ENCODE measurements at places on chromosomes 11 and 22.
A peak's percentile ranks its signal among the peaks of the same experiment; 100 is the strongest.

- DNase-seq: no peak
Measured at GRCh38 chr11:122682464-122682863, 26.9 kb downstream of the UBASH3B start.

DNA sequence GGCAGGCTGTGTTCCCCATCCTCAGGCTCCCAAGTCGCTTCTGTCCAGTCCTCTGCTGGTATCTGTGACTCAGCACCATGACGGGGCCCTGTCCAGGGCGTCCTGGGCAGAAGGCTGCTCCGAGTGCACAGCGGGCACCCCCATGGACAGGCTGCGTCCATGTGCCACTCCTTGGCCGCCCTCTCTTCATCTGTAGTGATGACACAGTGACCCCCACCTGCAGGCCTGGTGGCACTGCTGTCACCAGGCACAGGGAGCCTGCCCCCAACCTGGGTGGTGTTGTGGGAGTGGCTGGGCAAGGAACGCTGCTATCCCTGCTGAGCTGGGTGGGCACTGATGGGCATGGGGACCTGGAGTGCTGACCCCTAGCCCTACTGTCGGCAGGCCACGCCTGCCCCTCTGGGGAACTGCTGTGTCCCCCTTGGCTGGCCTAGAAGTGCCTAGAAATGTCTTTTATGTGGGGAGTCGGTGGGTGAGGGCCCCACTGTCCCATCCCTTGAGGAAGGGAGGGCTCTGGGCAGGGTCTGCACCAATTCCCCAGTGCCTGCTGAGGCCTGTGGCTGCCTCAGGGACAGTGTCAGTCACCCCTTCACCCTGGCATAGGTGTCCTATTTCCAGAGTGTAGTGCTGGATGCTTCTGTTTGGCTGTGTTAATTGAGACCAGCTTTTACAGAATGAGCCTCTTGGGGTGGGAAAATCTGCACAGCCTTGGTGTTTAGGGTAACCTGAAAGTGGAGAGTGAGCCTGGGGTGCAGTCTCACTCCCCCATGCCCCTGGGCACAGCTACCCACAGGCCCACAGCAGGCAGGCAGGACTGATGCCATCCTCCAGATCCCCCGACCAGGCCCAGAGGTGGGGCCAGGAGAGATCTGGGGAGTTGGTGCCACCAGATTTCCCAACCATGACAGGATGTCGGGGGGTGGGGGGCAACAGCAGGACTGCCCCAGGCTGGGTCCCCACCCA is 34.5 kb downstream of the RTN4R start:
- no peak for DNase-seq

- DNase-seq: no peak
Measured at GRCh38 chr22:49883294-49883640, 29.6 kb downstream of the ZBED4 start.

GRCh38 chr11:67227726-67228125 is 38.5 kb upstream of the GRK2 start:
- no peak for DNase-seq

DNA sequence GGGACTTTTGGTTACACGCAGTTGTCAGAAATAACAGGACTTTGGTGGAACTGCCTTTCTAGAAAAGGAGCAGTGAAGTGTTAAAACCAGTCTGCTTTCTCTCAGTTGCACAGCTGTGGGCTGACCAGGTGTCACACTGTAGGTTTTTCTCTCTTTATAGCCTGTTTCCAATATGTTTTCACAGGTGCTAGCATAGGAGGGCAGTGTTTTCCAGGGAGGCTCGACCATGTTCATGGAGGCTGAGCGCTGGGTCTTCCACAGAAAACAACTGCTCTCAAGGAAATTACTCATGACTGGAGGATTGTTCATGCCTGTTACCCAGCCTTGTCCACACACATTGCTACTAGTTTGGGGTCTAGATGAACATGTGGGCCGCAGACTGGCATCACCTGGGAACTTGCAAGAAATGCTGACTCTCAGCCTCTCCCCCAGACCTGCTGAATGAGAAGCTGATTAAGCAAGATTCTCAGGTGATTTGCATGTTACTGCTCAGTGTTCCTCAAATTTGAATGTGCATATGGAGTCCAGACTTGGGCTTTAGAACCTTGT is 157.7 kb downstream of the MAML2 start:
- no peak for DNase-seq

- DNase-seq: no peak
Measured at GRCh38 chr11:204587-205109, 2.6 kb downstream of the BET1L start.

DNA sequence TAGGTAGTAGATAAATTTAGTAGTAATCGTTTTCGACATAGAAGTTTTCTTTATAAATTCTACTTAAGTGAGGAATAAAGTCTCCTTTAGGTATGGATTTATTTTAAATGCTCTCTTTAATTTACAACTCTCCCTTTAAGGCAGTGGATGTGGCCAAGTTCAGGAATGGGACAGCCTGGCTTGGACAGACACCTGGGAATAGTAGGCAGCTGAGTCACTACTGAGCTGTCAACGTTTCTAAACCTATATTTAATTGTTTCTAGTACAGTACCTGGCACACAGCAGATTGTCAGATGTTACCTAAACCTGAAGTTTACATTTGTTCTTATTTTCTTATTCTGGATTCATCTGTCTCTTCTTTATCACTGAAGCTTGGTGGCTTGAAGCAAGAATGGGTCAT is 85.1 kb downstream of the DEPDC5 start:
- DNase-seq: no peak

DNA sequence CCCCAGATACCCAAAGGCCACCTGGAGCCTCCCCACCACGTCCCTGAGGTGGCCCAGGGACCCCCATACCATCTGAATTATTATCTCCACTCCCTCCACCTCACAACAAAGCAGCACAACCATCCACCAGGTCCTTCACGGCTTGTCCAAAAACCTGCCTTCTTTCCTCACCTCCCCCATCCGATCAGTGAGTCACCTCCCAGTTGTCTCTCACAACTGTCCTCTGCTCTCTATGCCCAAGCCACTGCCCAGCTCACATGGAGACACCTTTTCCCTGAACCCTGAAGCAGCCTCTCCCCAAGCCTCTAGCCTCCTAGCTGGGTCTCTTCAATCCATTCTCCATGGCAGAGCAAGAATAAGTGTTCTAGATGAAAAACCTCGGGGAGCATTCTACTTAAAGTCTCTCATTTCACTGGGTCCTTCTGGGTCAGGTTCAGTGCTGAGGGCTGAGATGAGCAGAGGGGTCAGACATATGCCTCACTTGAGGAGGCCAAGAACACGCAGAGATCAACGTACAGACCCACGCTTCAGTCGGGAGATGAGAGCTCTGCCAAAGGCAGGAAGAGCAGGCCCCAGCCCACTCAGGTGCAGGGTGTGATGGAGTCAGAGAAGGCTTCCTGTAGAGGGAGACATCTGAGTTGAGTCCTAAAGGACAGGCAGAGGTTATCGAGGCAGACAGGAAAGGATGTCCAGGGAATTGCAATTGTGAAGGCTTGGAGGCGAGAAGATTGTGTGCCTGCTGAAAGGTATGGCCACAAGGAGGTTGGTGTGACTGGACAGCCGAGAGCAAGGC is 74.7 kb downstream of the PDE2A start:
- no peak for DNase-seq

DNA sequence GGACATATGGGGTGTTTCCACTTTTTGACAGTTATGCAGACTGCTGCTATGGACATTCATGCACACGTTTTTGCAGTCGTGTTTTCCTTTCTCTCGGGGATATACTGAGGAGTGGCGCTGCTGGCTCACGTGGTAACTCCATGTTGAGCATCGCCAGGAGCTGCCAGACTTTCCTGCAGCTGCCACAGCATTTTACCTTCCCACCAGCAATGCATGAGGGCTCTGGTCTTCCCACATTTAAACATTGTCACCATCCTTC is 95.4 kb downstream of the TBC1D22A start:
- no peak for DNase-seq

GRCh38 chr11:30364139-30364836 is 41.4 kb downstream of the ARL14EP start:
- DNase-seq: no peak

DNA sequence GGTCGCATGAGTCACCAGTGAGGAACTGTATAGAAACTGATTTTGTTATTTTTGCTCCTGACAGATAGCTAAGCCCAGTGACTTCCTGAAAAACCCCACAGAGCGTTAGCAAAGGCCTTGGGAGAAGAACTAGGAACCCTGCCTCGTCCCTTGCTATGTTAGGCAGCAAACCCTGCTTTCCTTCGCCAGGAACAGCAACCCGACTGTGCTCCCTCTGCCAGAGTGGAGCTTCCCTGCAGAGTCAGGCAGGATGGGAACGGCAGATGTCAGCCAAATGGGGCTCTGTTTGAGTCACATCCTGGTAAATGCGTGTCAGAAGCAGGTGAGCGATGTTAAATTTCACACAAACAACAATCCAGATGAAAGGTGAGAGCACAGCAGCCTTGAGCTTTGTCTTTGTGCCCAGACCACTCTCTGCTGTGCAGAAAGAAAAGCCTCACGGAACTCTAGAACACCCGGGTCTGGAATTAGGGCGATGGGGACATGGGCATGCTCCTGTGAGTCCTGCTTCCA is 186.6 kb downstream of the ADAMTS15 start:
- no peak for DNase-seq

GRCh38 chr22:37416827-37417226 is 10.5 kb downstream of the ELFN2 start:
- DNase-seq: no peak

DNA sequence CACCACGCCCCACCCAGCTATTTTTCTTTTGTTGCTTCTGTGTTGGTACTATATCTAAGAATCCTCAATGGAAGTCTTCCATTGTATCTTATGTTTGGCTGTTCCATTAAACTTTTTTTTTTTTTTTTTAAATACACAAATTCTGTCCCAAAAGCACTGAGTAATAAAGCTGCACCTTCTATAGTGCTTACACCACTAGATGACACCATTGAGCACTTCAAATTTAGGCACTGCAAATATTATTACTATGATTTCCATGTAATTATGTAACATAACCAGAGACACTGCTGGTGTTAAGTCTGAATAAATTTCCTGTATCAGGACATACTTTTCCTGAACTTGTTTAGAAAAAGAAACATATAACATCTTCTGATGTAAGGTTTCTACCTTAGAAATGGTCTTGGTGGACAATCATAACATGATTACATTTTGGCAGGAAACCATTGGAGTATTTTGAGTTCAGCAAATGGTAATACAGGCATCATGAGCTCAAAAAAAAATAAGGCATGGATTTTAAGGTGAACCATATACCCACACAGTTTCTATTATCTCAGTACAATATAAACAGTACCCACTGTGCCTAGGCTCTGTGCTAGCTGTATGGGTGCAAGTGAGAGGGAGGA is 110.5 kb downstream of the ATG16L2 start:
- DNase-seq: no peak

GRCh38 chr22:30005213-30005857 is 74.9 kb upstream of the HORMAD2 start:
- peak; percentile 77 for DNase-seq

GRCh38 chr11:129894278-129895125 is 876 bp downstream of the NFRKB start:
- peak; percentile 11 for DNase-seq

- DNase-seq: no peak
Measured at GRCh38 chr11:69122630-69123431, 32.9 kb upstream of the SMIM38 start.

- no peak for DNase-seq
Measured at GRCh38 chr22:48474881-48475280, 1352.8 kb downstream of the BRD1 start.

DNA sequence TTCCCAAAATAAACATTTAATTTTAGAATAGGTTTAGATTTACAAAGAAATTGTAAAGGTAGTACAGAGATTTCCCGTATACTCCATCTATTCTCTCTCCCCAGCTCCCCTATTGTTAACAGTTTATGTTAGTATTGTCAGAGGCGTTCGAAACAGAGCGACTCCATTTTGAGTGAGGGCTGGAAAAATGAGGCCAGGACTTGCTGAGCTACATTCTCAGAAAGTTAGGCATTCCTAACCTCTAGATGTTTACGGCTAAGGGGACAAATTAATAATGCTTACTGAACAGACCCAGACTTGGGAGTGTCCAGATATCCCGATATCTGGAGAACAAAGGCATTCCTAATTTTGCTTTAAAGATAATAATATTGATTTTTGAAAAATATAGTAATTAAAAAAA is 12.4 kb upstream of the NUP160 start:
- no peak for DNase-seq

DNA sequence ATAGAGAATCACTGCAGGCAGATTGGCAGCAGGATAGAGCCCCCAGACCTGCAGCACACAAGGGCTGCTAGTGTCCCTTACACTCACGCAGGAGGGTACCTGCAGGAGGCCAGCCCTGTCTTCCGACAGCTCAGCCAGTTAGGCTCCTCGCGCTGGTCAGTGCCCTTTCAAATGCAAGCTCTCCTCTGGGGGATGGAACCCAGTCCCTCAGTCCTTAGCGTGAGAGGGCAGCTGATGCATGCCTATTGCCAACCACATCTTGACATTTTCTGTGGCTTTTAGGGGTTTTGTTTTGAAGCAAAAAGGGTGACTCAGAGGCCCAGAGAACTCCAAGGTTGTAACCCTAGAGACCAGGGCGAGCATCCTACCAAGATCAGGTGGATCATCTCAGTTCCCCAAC is 40.0 kb downstream of the WNT11 start:
- no peak for DNase-seq

- peak; percentile 97 for DNase-seq
Measured at GRCh38 chr11:63838678-63839507, at the start of gene MARK2. Gene MARK2, plus strand, starts transcription at chr11:63839110. Its CDS starts 397 bp downstream, at chr11:63839507.

DNA sequence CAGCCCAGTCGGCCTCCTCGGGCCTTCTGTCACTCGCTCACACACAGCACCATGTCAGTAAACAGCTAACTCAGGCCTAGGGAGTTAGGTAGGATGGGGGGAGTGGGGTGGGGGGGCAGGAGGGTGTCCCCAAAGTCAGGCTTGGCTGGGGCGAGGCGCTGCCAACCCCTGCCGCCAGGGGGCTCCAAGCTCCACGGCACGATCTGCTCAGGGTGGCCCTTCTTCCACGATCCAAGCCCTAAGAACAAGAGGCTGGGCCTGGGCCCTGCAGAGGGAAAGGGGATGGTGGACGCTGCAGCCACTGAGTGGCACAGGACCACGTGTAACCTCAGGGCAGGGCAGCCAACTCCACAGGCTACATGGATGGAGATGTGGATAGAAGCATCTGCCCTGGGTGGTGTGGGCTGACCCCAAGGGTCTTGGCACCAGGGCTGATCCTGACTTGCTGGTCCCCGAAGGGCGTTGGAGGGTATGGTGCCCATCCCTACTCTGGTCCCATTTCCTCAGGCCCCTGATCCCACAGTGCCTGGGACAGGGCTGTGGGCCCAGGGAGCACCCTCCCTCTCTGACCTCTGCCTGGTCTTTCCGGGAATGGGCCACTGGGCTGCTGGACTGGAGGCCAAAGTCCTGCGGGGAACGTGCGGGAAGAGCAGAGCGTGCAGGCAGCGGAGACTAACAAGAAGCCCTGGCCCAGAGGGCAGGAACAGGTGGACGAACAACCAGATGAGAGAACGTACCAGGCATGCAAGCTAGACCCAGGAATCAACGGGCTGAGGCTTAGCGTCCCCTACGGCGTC is 29.1 kb upstream of the TXNRD2 start:
- DNase-seq: no peak

DNA sequence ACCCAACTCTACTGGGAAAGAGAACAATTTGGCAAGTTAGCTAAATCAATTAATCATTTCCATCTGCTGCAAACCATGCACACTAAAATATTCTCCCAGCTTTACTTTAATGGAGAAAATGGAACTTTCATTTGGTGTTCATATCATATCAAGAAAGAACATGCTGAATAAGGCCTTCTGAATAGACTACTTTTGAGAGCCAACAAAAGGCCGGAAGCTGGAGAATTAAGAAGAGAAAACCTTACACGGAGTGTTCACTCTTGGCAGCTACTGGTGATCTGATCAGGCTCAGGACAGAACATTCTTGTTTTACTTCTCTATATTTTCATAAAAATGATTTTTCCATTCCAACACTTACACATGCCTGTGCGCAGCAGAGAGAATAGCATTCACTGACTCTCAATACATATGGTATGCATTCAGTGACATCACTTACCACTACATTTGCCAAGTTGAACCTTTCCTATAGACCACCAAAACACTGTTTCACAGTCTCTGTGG is 165.3 kb downstream of the TTC28 start:
- no peak for DNase-seq
